CD8-positive, alpha-beta memory T cell (primary cell): ENCODE measurements at places on chromosomes 7 and 10.

- DNase-seq = no peak
Measured at GRCh38 chr7:69374044-69374425, 224.2 kb upstream of the AUTS2 start.

DNA sequence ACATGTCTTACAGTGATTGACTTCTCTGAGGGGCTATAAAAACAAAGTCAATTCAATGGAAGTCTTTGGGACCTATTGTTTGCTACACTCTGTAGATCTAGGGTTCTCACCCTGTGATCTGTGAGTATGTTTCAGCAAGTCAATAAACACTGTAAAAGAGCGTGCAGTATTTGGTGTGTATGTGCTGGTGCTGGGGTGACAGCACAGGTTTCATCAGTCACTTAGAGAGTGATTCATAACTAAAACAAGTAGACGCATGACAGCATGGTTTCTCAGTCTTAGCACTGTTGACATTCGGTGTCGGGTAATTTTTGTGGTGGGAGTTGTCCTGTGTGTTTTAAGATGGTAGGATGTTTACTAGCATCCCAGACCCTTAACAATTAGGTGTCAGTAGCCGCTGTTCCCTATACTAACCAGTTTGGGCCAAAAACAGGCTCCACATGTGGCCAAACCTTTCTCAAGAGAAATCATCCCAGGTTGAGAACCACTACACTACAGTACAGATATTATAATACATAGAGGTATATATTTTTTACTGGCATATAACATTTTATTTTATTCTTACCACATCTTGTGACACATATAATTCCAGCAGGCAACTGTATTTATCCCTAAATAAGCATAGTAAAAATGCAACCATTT is 411.8 kb downstream of the ARL4A start:
- no peak for DNase-seq

- no peak for DNase-seq
Measured at GRCh38 chr10:26528048-26528447, 89.9 kb downstream of the APBB1IP start.

DNA sequence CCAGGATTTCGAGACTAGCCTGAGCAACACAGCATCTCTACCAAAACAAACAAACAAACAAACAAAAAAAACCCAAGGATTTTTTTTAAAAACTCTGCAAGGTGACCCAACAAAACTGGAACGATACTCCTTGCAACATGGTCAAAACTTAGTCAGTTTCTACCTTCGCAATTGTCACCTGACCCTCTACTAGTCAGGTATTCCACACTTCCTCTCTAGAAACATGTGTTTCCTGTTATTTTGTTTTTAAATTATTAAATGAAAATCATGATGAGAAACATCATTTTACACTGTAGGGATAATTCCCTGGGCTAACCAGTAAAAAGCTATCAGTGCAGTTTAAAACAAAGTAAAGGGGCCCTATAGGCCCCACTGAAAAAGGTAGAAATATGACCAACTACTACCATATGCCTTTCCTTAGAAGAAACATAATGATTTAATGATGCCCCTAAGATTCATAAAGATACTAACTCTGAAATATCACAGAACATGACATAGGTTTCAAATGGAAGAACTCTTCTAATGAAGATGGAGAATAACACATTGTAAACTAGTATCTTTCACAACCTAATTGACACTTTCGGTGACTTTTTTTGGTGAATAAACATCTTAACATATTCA is 8.7 kb downstream of the BRAF start:
- DNase-seq = no peak

- DNase-seq = no peak
Measured at GRCh38 chr10:86346799-86347665, 19.6 kb downstream of the GRID1 start.

DNA sequence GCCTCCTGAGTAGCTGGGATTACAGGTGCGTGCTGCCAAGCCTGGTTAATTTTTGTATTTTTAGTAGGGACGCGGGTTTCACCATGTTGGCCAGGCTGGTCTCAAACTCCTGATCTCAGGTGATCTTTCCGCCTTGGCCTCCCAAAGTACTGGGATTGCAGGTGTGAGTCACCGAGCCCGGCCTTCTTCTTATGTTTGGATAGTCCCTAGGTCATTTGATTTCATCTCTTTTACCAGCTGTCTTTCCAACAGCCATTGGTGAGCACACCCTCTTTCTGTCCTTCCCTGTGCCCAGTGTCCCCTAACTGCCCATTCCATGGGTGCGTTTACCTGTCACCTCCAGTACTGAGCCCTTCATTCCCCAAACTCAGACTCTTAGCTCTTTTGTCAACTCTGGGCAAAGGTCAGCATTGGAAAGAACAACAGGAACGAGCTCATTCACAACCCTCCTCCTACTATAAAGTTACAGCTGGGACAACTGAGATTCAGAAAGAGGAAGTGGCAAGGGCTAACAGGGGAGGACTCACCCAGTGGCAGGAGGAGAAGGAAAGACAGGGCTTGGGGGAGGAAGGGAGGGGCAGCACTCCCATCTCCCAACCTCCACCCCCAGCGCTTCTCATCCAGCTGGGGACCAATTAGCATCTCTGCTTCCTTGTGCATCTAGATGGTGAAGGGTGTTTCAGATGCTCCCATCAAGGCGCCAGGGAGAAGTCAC is 5.6 kb downstream of the SSC4D start:
- DNase-seq = no peak

DNA sequence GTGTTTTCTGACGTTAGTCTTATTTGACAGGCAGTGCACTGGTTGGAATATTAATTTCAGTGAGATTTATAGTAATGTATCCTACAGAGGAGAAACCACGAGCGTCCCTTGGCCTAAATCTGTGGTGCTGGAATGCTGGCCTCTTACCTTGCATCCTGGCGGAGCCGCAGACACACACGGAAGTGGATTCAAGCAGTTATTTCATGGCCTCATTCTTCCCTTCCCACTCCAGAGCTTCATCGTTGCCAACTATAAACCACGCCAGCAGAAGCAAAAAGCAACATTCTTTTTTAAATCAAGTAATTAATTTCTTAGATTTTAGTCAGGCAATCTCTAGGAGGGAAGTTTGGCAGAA is 13.1 kb downstream of the WIPI2 start:
- no peak for DNase-seq

GRCh38 chr7:73960548-73960947 is 67.4 kb upstream of the ELN start:
- DNase-seq = no peak

- DNase-seq = no peak
Measured at GRCh38 chr10:110793886-110794285, 77.8 kb upstream of the PDCD4 start.

- no peak for DNase-seq
Measured at GRCh38 chr7:100374601-100375000, 1.3 kb downstream of the PILRA start.

GRCh38 chr10:53256623-53257022 is 484.0 kb upstream of the MBL2 start:
- DNase-seq = no peak

DNA sequence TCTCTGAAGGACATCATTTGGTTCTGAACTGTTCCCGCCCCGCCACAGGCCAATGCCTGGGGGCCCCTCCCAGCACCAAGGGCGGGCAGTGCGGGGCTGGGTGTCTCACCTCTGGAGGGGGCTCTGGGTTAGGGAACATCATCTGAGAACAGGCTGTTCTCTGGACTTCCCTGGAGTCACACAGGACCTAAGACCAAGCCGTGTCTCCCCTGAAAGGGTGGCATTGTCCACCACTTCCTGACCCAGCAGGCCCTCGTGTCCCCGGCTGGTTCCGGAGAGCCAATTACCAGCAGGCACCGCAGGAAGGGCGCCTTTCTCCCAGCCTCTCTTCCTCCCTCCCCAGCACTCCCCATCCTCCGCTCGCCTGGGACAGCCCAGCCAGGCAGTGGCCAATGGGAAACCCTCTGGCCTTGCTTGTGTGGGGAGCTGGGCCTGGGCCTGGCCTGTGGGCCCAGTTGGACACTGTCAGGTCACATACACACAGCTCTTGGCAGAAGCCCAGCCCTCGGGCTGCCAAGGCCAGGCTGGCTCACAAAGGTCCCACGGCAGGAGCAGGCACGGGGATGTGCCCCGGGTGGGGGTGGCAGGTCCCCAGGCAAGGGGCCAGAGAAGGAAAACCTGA is 119.5 kb downstream of the SPDYE5 start:
- no peak for DNase-seq

DNA sequence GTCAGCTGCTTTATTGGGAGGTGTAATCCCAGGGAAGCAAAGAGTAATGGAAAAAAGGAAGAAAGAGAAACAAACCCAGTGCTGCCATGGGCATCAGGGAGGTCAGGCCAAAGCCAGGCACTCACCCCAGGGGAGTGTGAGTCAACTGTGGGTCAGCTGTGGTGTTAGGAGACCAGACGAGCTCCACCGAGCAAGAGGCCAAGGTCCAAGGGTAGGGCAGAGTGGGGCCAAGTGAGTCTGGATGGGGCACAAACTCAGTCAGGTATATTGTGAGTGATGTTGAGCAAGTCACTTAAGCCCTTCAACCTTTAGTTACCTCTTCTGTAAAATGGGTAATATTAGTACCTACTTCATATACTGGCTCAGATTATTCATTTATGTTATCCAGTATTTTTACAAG is 30.4 kb upstream of the CDK13 start:
- DNase-seq = no peak

DNA sequence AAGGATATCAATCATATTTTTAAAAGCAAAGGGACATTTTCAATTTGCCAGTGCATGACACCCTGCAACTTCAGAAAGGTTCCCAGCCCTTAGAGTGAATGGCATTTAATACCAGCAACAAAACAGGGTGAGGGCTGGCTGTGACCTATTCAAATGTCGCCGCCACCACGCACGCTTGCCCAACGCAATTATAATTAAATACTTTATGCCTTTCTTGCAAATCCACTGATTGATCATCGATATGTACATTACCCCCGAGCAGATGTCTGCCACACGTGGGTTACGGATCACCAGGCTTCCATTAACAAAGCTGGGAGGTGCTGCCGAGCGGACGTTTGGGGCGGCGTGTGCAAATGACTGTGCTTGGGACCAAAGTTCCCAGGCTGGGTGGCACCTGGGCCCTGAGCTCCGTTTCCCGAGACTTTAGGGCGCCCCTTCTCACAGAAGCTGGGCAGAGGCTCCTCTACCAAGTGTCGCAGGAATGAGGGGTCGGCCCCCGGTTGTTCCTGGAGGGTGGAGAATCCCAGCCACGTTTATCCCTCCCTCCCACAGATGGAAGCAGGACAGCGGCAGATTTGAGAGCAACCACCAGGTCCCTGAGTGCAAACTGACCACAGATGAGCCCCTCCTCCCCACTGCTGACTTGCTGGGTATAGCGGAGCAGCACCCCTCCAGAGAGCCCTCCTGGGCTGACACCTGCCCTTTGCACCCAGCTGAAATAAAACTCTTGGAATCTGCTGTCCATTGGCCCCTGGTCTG is 3.9 kb downstream of the FOXL3 start:
- DNase-seq = no peak

DNA sequence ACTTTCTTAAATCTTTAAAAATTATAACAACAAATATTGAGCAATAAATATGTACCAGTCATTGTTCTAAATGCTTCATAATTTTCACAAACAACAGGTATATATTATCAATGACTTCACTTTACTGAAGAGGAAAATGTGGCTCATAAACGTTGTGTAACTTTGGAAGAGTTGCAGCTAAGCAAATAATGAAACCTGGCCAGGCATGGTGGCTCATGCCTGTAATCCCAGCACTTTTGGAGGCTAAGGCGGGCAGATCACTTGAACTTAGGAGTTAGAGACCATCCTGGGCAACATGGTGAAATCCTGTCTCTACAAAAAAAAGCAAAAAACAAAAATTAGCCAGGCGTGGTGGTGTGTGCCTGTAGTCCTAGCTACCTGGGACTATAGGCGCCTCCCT is 71.9 kb upstream of the AMPH start:
- no peak for DNase-seq

DNA sequence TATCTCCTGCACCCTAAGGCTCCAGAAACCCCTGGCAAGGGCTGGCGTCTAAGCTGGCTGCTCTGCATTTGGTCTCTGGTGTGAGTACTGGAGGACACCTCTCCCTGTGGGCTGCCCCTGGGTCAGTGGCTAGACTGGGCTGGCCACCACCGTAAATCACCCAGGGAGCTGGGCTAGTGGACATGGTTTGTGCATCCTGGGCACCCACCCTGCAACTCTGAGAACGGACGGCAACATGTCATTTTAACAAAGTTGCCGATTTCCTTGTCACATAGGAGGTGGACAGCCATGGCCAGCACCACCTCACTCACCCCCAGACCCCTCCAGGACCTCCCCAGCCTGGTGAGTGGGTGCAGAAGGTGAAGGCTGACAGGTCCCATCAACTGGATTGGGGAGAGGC is 26.8 kb upstream of the PCBD1 start:
- DNase-seq = no peak

- DNase-seq = no peak
Measured at GRCh38 chr7:76216381-76217082, 14.8 kb downstream of the SRRM3 start.

- peak; percentile 30 for DNase-seq
Measured at GRCh38 chr10:7407368-7408290, 3.2 kb downstream of the SFMBT2 start.

GRCh38 chr7:127885843-127886242 is 145.4 kb downstream of the LRRC4 start:
- no peak for DNase-seq

DNA sequence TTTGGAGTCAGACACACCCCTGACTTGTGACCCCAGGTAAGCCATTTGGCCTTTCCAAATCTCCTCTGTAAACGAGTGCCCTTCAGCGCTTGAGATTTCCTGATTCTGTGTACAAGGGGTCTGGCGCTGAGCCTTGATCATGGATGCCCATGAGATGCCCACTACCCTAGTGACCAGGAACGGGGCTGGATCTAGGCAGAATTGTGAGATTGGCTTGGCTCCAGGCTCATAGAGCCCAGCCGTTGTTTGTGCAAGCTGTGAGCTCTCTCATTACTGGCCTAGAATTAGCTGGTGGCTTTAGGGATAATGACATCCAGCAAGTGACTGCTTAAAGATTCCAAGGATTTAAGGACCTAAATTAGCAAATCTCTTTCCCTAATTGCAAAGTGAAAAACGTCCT is 84.9 kb downstream of the CAMK1D start:
- DNase-seq = no peak

GRCh38 chr10:127302343-127302742 is 106.0 kb upstream of the INSYN2A start:
- no peak for DNase-seq

GRCh38 chr10:50497758-50498157 is 126.0 kb downstream of the SGMS1 start:
- no peak for DNase-seq

- DNase-seq = no peak
Measured at GRCh38 chr7:41912426-41912825, 209.5 kb upstream of the INHBA start.

- no peak for DNase-seq
Measured at GRCh38 chr10:2207246-2207922, 470.1 kb upstream of the ADARB2 start.

- DNase-seq = no peak
Measured at GRCh38 chr10:21317902-21318301, 207.6 kb downstream of the SKIDA1 start.

- DNase-seq = no peak
Measured at GRCh38 chr7:1885465-1886226, 215.6 kb downstream of the ELFN1 start.

- no peak for DNase-seq
Measured at GRCh38 chr7:2214636-2215035, 18.1 kb downstream of the MAD1L1 start.

GRCh38 chr10:7686351-7687171 is 16.6 kb upstream of the ITIH2 start:
- DNase-seq = no peak
